ENCODE measurements at places on chromosomes 2 and 18.
A peak's percentile ranks its signal among the peaks of the same experiment; 100 is the strongest.

DNA sequence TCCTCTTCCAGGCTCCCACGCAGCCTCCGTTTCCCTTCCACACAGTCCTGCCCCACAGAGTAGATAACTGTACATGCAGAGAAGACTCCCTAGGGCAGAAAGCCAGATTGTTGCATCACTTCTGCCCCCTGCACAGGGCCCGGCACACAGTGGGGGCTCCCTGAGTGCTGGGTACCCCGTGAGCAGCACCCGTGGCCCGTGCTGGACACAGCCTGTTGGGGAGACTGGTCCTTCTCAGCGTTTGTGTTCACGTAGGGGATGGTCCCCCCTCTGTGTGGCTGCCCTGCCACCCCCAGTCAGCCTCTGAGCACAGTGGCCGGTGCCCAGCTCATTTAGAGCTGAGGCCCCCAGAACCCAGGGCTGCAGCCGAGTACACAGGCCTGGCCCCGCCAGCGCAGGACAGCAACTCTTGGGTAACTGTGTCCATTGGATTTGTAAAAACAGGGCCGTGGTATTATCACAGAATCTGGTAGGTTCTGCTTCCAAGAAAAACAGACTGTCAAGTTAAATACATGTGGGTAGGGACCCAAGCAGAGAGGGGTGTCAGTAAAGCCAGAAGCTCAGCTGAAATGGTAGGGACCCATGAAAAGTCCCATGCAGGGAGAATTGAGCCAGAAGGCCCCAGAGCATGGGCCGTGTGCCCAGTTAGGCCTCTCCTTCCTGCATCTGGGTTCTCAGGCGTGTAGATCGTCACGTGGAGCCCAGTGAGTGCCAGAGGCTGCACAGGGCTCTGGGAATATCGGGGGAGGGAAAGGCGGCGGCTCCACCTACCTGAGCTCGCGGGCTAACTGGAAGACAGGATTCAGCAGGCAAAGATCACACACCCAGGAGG, 257.3 kb downstream of the ATAD2B start:
- peak; percentile 85 for DNase-seq

- no peak for DNase-seq
Observed at GRCh38 chr2:162706770-162707169, 131.8 kb downstream of the KCNH7 start.

GRCh38 chr2:119028327-119029174, 86.6 kb downstream of the MARCO start:
- no peak for DNase-seq

DNA sequence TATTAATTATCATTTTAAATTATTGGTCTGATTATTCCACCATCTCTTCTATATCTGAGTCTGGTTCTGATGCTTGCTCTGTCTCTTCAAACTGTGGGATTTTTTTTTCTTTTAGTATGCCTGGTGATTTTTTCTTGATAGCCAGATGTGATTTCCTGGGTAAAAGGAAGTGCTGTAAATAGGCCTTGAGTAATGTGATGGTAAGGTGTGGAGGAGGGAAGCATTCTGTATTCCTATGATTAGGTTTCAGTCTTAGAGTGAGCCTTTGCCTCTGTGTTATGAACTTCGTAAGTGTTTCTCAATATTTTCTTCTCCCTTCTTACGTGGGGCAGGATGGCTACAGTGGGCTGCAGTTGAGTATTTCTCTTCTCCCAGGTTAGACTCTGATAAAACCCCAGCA, 103.0 kb downstream of the EHBP1 start:
- no peak for DNase-seq

- no peak for DNase-seq
Observed at GRCh38 chr2:158658396-158658795, 136.7 kb upstream of the DAPL1 start.

GRCh38 chr18:76484749-76485387, 10.2 kb downstream of the ZNF516 start:
- no peak for DNase-seq

DNA sequence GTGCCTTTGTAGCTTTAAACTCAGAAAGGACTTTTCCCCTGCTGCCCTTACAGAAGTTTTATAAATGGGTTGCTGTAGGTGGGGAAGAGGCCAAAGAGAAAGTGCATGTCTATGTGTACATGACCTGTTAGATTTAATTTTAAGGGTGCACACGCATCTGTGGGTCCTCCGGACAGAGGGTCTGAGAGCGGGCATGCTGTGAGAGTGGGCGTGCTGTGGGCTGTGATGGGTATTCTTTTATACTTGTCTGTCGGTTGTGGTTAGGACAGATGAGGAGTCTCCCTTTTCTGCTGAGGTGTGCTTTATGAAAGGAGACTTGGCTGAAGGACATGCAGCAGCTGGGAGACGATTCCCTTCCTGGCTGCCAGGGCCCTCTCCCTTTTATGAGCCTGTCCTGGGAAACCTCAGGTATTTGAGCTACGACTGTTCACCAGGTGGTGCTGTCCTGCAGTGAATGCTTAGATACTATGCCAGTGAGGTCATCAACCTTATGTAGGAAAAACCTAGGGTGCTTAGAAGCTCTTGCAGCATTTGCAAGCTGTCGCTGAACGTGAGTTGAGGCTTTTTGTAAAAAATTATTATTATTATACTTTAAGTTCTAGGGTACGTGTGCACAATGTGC, 67.5 kb downstream of the TANC1 start:
- peak; percentile 22 for DNase-seq

DNA sequence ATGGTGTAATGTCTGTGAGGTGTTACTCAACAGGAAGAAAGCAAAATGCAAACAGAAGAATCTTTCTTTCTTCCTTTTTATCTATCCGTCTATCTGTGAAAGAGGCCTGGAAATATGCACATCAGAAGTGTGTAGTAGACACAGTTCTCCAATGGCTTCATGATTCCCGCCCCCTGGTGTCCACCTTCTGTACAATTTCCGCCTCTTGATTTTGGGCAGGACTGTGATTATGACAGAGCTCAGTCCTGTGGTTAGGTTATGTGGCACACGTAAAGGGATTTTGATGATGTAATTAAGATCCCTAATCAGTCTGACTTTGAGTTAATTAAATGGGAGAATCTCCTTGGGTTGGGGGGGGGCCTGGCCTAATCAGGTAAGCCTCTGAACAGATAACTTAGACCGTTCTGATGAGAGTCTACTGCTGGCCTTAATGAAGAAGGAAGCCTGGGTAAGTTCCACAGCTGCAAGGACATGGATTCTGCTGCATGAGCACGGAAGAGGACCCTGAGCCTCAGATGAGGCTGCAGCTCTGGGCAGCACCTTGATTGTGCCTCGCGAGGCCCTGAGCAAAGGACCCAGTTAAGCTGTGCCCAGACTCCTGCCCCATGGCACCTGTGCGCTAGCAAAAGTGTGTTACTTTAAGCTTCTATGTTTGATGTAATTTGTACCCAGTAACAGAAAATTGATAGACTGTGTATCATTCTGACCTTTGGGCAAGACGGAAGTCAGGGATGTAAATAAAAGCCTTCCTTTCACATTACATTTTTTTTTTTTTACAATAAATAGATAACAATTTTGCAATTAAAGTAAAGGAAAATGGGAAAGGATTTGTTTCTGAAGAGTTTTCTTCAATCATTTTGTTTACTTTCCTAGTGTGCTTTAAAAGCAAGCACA, 11.3 kb upstream of the KCNF1 start:
- no peak for DNase-seq

DNA sequence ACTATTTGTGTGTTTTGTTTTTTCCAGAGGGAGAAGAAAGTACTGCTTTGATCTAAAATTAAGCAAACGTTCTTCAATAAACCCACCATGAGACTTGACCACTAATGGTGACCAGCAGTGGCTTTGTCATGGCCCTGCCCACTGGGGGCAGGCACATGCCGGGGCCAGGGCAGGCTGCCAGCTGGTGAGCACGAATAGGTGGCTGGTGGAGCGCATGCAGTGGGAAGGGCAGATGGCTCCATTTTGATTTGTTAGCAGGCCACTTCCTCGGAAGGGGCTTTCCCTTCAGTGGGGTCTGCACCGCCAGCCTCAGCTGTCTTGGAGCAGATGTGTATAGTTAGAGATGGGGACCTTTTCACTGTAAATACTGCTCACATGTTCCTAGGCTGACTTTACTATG, 277.1 kb downstream of the SOX11 start:
- DNase-seq, result peak; percentile 95

DNA sequence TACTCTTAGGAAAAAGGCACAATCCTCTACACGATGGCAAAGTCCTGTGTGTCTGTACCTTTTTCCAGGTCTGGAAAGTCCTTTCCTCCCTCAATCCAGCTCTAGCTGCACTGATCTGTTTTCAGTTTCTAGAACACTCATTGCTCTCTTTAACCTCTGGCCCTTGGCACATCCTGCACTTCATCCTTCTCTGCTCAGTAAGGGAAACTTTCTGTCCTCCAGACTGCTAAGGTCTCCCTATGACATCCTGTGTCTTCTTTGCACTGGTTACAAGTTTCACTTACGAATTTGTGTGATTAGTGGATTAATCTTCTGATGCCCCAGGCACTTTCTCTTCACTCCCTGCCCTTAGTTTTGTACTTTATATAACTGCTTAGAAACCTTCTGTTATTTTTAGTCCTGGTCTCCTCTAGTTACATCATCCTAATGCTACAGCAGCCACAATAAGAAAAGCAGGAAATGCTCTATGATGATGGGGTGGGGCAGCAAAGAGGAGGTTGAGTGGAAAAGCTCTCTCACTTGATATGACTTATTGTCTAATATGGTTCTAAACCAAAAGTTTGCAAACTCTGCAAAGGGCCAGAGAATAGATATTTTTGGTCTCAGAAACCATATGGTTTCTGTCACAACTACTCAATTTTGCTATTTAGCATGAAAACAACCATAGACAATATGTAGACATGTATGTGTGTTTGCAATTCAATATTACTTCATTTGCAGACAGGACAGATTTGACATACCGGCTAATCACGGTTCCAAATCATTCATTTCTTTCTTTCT, 568.2 kb downstream of the THSD7B start:
- DNase-seq, result no peak

DNA sequence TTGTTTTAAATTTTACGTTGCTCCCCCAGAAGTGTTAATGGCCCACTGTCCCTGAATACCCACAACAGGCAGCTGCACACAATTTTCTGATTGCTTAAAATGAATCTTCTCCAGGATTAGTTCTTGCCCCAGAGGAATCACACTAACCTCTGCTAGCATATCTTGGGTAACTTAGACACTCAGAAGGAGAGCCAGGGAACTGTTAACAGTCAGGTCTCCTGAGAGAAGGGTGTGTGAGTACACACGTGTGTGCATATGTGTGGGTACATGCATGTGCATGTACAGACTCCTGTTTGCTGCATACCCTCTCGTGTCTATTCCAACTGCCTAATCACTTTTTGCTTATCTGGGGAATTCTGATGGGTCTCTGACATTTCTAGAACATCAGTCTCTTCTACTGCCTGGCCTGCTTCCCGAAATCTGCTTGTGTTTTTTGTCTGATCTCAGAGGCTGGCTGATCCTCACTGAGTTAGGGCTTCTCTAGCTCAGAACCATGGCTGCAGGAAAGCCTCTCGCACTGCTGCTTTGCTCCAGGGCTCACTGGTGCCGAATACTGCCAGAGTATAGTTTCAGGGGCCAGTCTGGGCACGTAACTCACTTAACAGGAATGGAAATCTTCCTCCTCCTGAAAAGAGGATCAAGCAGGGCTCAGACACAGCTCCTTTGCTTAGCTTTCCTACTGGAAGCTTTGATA, 62.8 kb downstream of the PRELID3A start:
- DNase-seq, result peak; percentile 16

GRCh38 chr2:233053928-233054784, 6.0 kb upstream of the INPP5D start:
- DNase-seq, result no peak

DNA sequence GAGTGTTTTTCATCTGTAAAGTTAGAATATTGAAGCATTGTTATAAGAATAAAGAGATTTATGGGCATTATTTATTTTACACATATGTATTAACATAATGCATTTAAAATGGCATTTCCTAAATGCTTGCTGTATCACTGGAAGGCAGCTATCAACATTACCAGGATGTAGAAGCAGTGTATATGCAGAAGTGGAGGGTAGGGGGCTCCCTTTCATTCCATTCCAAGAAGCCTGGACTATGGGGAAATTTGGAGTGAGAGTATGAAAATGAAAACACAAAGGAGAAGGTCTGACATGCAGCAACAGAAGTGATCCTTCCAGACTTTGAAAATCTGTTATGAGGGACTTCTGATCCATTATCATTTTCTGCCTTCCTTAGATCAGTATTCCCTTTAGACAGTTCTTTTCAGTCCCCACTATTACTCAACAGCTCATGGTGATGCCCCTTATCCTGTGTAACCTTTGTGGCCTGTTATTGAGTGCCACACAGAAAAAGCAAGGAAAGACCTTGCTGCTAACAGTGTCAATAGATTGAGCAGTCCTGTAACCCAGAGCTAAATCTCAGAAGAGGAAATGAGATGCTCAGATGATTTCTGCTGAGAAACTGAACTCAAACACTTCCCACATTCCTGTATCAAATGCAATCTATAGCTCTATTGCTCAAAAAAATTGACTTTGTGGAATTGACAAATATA, 216.6 kb downstream of the HNMT start:
- DNase-seq, result no peak
